Stomach (tissue), 19 donors: ENCODE measurements at places on chromosomes 3 and 15. TPM values are rescaled to one million over a fixed set of nuclear protein-coding genes. Genes with fewer than 3 reads are reported as not detected.

DNA sequence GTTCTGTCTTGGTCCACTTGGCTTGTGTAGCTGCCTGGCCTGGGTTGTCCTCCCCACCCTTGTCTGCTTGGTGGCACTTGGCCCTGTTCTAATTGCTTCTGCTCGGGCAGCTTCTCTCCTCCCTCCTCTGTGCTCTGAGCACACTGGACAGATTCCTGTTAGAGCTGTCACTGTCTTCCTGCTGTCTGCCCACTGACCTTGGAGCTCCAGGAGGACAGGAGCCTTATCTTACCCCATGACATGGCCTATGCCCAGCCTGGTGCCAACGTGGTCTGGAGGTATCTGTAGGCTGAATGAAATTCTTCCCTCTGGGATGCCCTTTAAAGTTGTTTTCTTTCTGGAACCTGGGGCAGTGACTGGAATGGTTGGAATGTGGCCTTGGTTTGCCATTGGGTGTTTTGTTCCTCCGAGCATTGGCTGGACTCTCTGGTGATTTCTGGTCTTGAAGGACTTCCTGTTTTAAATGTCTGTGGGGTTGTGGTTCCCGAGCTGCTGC lies 94.1 kb downstream of the FAM43A start:
- DNase-seq, result no peak

The CP gene
- not detected for total RNA-seq

- no peak for DNase-seq
Measured at GRCh38 chr3:165617134-165617533, 220.1 kb downstream of the BCHE start.

- peak; percentile 46 for DNase-seq
Measured at GRCh38 chr3:25412269-25412668, 15.8 kb upstream of the RARB start.

DNA sequence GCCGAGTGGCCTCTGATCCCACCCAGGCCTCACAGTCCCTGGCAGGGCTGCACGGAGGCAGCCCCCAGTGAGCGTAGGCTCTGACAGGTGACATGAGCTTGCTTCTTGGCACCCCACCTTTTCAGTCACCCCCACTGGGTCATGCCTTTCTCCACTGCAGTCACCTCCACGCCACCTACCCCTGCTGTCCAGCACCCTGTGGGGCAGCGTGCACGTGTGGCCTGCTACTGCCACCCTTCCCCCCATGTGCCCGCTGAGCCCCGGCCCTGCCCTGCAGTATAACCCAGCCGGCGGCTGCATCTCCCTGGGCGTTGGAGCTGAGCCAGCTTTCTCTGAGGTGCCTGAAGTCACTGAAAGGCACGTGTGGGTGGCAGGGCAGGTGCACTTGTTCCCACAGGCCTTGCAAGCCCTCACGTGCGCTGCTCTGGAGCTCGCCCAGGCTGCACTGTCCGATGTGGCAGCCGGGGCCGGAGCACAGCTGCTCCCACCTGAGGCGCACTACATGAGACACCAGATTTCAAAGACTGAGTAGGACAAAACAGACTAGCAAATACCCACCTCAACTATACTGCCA lies 65.6 kb downstream of the NIPA2 start:
- peak; percentile 80 for DNase-seq

The STARD9 gene
- 18.7 TPM for total RNA-seq

- peak; percentile 78 for DNase-seq
Measured at GRCh38 chr3:142447301-142447851, 461 bp downstream of the XRN1 start.

The PARP3 gene
- 25.0 TPM for total RNA-seq

GRCh38 chr3:193788189-193788991 lies 195.4 kb downstream of the OPA1 start:
- DNase-seq, result peak; percentile 92

DNA sequence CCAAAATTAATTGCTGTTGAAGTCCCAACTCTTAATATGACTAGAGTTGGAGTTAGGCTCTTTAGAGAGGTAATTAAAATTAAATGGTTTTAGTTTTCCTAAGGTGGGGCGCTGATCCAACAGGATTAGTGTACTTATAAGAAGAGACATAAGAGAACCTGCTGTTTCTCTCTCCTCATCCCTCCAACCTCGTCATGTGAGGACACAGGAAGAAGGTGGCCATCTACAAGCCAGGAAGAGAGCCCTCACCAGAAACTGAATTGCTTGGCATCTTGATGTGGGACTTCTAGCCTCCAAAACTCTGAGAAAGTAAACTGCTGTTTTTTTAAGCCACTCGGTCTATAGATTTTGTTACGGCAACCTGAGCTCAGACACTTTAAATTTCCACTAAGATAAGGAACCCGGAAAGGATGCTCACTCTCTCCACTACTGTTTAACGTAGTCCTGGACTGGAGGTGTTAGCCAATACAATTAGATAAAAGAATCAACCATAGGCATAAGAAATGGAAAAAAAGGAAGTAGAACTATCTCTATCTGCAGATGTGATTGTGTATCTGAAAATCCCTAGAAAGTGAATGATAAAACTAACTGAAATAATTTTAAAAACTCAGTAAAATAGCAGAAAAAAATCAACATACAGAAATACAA lies 26.8 kb downstream of the DCBLD2 start:
- no peak for DNase-seq

The ROBO1 gene
- total RNA-seq, result 174 TPM

DNA sequence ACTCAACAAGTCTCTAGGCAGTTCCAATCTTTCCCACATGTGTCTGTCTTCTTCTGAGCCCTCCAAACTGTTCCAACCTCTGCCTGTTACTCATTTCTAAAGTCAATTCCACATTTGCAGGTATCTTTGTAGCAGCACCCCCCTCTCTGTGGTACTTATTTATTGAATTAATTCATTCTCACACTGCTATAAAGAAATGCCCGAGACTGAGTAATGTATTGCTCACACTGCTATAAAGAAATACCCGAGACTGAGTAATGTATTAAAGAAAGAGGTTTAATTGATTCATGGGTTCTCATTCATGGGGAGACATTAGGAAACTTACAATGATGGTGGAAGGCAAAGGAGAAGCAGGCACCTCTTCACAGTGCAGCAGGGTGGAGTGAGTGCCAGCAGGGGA lies 1413.8 kb downstream of the SI start:
- no peak for DNase-seq

DNA sequence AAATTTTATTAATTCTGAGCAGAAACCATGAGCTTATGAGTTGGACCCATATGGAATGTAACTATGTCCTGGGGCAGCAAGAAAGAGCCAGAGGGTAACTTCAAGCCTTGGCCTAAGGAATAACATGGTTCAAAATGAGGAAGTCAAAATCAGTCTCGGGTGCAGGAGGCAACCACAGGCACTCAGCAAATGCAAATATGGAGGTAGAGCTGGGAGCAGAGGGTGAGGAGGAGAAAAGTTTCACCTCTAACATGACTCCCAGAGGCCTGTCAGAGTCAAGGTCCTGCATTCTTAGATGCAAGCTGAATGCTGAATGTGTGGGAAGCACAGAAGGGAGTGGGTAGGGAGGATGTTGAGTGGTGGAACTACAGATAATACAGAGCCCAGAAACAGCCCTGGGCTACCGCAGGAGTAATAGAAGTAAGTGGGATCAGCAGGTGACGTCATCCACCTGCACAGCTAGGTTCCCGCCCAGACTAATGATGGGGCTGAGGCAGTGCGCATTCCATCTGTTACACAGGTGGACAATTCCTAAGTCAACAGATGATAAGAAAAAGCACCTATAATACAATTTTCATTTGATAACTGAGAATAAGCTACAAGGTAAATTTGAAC lies 279.8 kb upstream of the ARRDC4 start:
- no peak for DNase-seq

GRCh38 chr15:38864122-38864521 lies 299.5 kb upstream of the RASGRP1 start:
- no peak for DNase-seq

DNA sequence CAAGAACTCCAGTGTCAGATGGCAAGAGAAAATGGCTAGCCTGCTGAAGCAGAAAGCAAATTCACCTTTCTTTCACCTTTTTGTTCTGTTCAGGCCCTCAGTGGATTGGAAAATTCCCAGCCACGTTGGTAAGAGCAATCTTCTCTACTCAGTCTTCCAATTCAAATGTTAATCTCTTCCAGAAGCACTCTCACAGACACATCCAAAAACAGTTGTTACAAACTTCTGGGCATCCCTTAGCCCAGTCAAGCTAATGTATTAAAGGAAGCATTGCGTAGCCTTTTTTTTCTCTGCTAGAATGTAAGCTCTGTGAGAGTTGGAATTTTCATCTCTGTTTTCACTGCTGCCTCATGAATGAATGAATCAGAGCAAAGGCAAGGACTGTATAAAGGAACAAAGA lies 109.2 kb upstream of the ROBO2 start:
- DNase-seq, result no peak

DNA sequence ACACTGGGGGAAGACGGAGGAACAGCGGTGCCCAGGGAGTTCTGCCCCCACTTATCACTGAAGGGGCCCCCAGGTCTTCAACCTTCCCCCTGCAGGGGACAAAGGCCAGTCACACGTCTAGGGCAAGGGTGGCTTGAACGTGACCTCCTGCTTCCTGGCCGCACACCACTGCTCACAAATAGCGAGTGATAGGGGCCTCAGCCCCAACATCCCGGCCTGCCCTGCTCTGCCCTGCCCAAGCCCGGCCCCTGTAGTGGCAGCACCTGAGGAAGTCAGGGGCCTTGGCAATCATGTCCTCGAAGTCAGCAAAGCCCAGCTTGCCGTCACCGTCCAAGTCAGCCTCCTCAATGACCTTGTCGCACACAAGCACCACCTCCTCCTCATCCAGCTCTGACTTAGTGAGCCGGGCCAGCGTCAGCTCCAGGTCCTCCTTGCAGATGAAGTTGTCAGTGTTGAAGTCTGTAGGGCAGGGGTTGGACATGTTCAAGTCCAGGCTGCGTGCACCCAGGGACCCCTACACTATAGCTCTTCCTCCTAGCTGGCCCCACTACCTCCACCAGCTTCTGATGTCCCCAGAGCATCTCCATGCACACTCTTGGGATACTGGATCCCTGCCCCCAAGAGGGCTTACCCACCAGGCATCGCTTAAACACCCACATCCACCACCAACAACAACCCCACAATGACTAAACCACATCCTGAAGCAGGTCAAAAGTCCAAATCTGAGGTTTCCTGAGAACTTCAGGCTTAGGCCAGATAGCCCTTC lies 13.3 kb downstream of the SH2D7 start:
- no peak for DNase-seq

DNA sequence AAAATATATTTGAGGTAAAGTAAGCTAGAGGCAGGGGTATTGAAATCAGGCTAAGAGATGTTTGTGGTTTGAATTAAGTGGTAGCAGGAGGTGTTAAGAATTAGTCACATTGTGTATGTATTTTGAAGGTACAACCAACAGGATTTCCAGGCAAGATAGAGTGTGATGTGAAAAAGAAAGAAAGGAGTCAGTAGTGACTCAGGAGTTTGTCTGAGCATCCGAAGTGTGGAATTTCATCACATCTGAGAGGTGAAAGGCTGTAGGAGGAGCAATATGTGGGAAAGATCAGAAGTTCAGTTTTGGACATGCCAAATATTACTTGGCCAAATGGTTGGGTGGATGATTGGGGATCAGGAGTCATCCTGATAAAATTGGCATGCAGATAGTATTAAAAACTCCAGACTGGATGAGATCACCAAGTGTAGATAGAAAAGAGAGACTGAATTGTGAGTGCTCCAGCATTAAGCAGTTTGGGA lies 32.1 kb upstream of the EBLN2 start:
- no peak for DNase-seq

The CADPS gene
- total RNA-seq, result 8.3 TPM

- no peak for DNase-seq
Measured at GRCh38 chr3:69033470-69033869, 18.7 kb downstream of the TMF1 start.

DNA sequence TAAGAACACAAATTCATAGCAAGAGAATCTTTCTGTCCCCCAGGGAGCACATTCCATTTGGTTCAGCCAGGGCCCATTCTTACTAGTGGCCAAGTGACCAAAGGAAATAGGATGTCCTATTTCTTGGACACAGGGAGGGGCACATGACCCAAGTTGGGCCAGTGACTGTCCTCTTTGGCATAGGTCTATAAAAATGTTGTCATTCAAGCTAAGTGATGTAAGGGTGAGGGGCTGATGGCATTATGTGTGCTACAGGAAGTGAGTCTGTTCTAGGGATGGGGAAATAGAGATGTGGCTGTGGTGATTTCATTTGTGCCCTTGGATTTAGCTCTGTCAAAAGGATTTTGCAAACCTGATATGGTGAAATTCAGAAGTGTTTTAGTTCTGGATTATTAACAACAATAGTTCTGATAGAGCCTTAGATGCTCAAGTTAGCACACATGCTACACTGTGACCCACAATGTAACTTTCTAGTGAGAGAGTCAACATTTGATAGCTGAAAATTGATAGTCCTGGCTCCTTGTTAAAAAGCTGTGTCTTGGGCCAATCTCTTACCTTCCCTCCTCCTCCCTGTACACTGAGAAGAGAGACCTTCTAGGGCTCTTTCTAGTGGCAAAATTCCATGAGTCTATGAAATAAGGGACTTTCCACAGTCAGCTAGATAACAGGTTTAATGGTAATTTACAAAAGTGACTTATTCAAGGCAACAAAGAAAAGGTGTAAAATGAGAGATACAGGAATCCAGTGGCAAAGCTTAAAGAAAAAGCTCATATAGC lies 117.2 kb downstream of the THRB start:
- DNase-seq, result no peak

- no peak for DNase-seq
Measured at GRCh38 chr15:89578146-89578545, 2.9 kb downstream of the TICRR start.

The SNX1 gene
- 119 TPM for total RNA-seq

The ITIH1 gene
- not detected for total RNA-seq

The ERICH6 gene
- not detected for total RNA-seq

DNA sequence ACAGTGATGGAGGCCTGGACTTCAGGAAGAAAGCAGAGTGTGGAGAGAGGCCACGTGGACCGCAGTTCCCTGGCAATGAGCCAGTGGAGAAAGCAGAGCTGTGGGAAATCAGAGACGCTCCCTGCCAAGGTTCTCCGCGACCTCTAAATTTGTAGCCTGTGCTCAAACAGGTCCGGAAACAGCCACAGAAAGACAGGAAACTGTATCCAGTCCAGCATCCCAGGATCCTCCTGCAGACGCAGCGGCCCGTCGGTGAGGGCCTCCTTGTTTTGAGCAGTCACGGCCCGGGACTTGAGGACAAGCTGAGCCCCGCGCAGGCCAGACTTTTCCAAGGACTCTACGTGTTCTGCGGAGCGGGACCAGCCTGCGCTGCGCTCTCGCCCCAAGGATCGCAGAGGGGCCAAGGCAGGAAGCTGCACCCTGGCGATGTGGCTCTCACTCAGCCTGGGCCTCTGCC lies 22.3 kb downstream of the RPSA start:
- DNase-seq, result no peak

The PTPN23 gene
- 29.0 TPM for total RNA-seq

The ROPN1B gene
- not detected for total RNA-seq
